CD8-positive, alpha-beta memory T cell (primary cell): ENCODE measurements at places on chromosomes 5 and 9. TPM values are rescaled to one million over a fixed set of nuclear protein-coding genes. Genes with fewer than 3 reads are reported as not detected.

NIM1K gene
- total RNA-seq, result 0.40 TPM

ZNF462 gene
- total RNA-seq, result 0.18 TPM

RLN1 gene
- 0.31 TPM for total RNA-seq

ZBED3 gene
- 1.3 TPM for total RNA-seq

INSL4 gene
- total RNA-seq, result not detected

LCN9 gene
- not detected for total RNA-seq

MACIR gene
- total RNA-seq, result 9.9 TPM

SMIM15 gene
- total RNA-seq, result 91.6 TPM

SV2C gene
- not detected for total RNA-seq

INIP gene
- 40.2 TPM for total RNA-seq

FOXD4L3 gene
- not detected for total RNA-seq

PCDHGA1 gene
- total RNA-seq, result 0.09 TPM

PCDHGB5 gene
- 0.22 TPM for total RNA-seq

EQTN gene
- total RNA-seq, result not detected

- DNase-seq, result no peak
Observed at GRCh38 chr9:123073991-123074422, 40.5 kb downstream of the GPR21 start.

DNA sequence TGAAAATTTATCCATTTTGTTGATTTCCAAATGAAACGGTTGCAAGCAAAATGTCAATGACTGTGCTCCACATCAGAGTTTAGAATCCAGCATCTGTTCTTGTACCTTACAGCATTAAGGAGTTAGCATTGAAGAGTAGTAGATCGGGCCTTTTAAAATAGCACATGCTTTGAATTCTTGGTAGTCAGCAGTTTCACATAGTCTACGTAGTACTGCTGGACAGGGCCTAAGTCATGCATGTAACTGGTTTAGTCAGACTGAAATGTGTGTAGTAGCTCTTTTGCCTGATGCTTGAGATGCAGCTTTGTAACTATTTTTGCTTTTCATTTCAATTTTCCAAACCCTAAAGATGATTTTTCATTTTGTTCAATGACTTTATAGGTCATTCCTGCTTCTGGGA lies 19.8 kb downstream of the LECT2 start:
- no peak for DNase-seq

GRCh38 chr9:134172198-134173126 lies 8.1 kb upstream of the RNU6ATAC start:
- DNase-seq, result no peak

- DNase-seq, result no peak
Observed at GRCh38 chr5:108459769-108460168, 77.9 kb upstream of the FBXL17 start.

GRCh38 chr5:53087621-53088121 lies 21.9 kb downstream of the MOCS2 start:
- DNase-seq, result no peak

GRCh38 chr5:149036970-149037369 lies 25.9 kb downstream of the SH3TC2 start:
- no peak for DNase-seq

- DNase-seq, result no peak
Observed at GRCh38 chr9:22454016-22454415, 7.4 kb downstream of the DMRTA1 start.

- DNase-seq, result no peak
Observed at GRCh38 chr9:36986468-36987408, 47.3 kb downstream of the PAX5 start.

DNA sequence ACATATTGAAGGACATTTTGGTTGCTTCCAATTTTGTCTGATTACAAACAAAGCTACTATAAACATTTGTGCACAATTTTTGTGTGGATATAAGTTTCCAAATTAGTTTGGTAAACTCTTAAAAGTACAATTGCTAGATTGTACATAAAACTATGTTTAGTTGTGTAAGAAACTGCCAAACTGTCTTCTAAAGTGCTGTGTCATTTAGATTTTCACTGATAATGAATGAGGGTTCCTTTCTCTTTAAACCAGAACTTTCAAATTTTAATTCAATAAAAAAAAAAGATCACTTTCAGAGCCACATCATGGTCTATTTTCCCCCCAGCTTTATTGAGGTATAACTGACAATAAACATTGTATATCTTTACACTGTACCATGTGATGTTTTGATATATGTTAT lies 74.0 kb upstream of the TRPC7 start:
- no peak for DNase-seq

- DNase-seq, result no peak
Observed at GRCh38 chr9:32875242-32875641, 91.9 kb downstream of the TMEM215 start.

- DNase-seq, result no peak
Observed at GRCh38 chr5:61491861-61492260, 159.8 kb downstream of the ZSWIM6 start.

DNA sequence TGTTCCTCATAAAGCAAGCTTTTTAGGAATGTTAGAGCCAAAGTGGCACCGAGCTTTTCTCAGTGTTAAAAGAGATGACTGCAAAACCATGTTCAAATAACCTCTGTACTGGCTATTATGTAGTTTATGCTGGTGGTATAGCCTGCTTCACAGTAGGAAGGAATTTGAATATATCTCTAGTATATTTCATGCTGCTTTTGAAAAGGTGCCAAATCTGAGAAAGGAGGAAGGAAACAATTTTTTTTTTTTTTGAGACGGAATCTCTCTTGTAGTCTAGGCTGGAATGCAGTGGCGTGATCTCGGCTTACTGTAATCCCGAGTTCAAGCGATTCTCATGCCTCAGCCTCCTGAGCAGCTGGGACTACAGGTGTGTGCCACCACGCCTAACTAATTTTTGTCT lies 13.5 kb downstream of the CREBRF start:
- no peak for DNase-seq

DNA sequence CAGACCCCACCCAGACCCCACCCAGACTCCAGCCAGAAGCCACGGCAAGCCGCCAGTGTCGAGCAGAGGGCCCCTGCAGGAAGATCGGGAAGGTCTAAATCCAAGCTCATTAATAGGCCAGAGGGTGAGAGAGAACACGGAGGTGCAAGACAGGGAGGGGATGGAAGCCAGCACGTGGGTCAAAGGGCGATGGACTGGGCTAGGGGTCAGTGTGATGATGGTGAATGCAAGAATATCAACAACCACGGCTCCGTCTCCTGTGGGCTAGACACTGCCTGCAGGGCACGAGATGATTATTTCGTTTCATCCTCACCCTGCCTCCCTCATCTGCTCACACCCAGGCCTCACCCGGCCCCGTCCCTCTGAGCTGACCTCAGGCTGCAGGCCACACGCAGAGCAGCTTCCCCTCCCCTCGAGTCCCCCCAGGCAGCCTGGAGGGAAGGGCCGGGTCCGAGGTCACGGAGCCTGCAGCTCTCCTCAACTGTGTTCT lies 122.0 kb downstream of the COL23A1 start:
- DNase-seq, result no peak

- no peak for DNase-seq
Observed at GRCh38 chr5:173798127-173798810, 89.9 kb upstream of the CPEB4 start.

- DNase-seq, result no peak
Observed at GRCh38 chr5:95770830-95771708, 39.9 kb downstream of the RHOBTB3 start.

DNA sequence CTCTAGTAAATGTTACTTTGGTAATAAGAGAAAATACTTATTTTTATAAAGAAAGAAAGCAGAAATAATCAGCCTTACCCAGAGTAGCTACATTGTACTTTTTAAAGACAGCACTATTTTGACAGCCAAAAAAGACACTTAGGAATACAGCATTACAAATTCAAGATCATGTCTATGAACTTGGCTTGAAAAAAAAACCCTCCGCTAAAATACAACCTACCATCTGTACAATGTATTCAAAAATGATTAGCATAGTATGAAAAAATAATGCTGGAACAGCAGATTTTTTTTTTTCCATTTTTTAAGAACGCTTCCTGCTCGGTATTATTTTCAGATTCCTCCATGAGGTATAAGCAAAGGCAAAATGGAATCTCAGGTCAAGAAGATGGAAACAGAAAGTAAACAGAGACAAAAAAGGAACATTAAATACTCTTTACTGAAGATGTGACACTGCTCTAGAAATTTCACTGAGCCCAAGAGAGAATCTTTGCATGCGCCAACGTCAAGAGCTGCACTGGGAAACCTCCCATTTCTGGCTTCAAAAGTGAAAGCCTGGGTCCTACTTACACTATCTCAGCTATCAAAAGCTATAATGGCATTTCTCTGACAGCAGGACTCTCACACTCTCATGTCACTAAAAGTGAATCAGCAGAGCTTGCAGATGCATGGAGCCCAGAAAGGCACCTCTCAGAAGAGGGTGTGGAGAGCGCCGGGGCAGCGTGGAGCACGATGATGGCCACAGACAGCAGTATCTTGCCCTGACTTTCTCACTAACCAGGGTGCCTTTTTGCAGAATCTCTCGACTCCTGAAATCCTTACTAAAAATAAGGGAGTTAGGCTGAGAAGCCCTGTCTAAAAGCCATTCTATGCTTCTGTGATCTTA lies 167.4 kb downstream of the ELAVL2 start:
- DNase-seq, result no peak

DNA sequence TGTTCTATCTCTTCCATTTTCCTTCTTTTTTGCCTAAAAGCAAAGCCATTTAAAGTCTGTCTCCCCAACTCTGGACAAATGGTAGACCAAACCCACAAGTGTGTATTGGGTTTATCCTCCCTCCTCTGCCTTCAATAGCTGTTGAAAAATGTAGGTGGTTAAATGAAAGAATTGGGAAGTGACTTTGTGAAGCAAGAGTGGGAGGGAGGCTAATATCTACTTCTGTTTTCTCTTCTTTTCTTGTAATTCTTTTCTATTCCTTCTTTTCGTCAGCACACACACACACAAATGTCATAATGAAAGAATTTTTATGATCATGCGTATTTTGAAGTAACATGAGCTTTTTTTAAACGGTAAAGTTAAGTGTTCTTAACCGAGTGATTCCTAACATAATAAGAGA lies 3.8 kb downstream of the CCDC152 start:
- no peak for DNase-seq
